ENCODE measurements at places on chromosomes 1 and 21.
A peak's percentile ranks its signal among the peaks of the same experiment; 100 is the strongest.

DNA sequence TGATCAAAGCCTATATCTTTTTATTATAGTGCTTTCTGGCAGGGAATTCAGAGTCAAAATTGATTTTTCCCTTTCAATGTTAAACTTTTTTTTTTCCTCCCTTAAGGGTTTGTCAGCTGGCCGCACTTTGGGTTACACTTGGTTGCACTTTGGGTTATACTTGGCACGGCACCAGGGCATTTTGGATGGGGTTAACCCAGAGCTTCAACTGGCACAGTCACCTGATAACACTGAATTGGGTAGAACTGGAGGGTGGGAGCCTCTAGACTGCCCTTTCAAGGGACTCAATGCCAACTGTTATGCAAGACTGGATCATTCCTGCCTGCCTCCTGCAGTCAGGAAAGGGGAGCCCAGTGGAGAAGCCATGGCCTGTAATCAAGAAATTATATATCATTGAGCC lies 211.5 kb downstream of the KCNJ6 start:
- no peak for DNase-seq

DNA sequence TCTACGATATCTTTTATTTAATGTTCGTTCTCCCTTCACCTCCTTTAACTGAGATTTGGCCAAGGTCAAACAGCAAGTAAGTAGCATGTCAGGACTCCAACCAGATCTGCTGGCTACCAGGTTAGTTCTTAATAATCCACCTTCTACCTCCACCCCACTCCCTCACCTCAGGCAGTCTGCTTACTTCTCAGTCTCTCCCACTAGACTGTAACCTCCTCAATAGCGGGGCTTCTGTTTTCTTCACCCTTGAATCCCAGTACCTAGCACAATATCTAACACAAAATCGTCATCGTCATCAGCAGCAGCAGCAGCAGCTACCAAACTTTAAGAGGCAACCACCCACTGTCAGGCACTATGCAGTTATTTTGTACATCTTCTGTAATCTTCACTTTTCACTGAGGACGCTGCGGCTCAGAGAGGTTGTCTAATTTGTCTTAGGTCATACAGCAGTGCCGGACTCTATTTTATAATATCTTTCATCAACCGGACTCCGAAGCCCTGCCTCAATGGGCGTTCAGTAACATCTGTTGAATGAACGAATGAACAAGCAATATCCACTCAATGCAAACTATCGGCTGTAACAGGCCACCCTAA lies 859 bp upstream of the MAGI3 start:
- DNase-seq = no peak

DNA sequence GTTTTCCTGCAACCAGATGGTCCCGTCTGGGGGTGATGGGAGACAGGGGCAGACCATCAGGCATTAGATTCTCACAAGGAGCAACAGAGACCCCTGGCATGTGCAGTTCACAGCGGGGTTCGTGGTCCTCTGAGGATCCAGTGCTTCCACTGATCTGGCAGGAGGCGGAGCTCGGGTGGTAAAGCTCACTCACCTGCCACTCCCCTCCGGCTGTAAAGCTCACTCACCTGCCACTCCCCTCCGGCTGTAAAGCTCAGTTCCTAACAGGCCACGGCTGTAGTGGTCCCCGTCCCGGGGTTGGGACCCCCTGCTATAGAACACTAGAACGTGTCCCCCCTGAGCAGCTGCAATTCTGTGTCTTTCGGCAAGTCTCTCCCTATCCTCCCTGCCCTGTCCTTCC lies 4.6 kb downstream of the KRTAP10-12 start:
- no peak for DNase-seq

DNA sequence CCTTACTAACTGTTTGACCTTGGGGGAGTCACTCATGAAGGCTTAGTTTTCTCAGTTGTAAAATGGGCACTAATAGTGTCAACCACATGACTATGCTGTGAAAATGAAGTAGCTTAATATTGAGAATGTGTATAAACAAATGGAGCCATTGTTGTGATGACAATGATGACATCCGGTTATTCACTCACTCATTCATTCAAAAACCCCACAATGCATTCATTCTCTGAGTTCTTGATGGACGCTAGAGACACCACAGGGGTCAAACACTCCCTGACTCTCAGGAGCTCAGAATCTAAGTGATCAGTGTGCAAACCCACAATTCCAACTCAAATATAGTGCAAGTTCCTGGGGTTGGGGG lies 138.9 kb downstream of the FOXD2 start:
- DNase-seq = no peak

DNA sequence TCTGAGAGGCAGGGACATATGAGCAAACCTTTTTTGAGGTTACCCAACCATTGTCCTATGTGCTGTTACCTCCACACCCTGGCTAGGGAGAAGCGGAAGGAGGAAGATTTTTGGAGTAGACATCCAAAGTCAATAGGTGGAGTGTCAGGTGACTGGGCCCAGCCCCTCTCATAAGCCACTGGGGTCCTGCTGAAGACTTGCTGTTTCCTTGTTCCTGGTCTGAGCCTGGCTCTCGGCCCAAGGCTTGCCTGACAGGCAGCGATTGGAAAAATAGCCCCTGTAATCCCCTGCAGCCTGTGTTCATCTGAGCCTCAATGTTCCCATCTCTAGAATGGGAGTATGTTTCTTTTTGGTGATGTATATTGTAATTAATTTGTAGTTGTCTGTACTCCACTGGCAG lies 6.9 kb upstream of the PIGR start:
- DNase-seq = no peak

DNA sequence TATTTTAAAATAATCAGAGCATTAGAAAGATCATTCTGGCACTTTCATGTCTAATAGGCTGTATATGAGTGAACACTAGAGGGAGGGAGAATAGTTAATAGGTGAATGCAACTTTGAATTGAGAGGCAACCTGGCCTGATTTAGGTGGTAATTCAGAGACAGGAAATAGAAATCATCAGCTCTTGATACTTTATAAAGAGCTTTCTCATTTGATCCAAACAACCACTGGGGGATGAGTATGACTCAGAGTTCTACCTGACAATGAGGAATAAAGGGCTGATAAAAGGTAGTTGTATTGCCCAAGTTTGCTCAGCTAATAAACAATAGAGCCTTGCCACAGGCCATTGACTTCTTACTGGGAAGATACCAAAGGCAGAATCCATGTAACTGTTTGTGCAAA lies 5.2 kb upstream of the FAM89A start:
- DNase-seq = no peak

DNA sequence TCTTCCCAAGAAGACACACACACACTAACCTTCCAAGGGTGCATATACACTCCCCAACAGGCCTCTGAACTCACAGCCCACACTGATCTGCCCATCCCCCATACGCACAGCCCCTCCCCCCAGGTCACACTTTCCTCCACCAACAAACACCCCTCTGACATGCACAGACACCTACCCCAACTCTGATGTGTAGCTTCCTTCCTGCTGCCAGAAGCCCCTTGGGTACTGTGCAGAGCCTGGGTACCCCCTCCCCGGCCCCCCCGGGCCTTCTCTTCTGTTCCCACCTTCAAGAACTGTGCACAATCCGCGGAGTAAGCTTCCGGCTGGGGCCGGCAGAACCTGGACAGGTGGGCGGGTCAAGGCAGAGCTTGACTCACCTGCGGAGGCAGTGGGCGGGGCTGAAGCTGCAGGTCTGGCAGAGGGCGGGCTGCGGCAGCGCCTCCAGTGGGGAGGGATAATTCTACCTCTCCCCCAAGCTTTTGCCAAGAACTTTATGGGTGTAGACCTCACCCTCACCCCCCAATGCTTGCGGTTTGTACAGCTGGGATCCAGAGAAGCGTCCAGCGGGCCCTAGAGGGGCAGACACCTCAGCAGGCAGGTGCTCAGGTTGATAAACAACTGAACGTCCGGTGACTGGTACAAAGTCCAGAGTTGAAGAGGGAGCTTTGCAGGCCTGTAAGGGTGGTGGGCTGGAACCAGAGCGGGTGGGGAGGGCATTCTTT lies at the start of gene C1orf210:
Gene C1orf210 (minus strand): TSS at position 313 of the 722 bp plus-strand sequence. CDS start 2,311 bp downstream, outside the sequence.
- DNase-seq = no peak

DNA sequence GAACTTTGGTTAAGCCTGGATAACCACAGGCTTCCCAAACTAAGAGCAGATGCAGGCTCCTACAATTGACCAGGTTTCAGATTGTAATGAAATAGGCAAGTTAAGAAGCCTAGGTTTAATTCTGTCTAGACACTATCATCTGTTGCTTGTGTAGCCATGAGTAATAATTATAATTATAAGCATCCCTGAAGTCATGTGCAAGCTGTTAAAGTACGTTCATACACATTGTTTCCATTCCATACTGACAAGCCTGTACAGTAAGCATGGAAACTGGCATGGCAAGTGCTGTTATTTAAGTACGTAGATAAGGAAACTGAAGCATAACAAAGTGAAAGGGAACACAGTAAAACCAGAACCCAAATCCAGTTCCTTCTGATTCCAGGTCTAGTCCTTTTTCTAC lies 557.2 kb upstream of the BEND5 start:
- no peak for DNase-seq

DNA sequence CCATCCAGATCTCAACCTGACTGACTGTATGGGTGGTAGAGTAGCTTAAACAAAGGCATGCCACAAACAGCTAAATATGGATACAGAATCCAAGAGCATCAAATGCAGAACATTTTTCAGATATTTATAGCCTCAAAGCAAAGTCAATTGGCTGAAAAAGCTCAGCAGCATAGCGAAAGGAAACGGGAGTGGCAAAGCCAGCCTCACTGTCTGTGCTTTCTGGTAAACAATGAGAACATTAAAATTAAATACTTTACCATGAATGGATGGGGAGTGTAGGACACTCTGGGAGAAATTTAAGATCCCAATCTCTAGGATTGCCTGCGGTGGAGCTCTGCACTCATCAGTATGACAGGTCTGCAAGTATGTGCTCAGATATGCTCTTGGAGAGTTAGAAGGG lies 4.4 kb downstream of the RASAL2 start:
- no peak for DNase-seq

- DNase-seq = no peak
Observed at GRCh38 chr21:31403596-31404333, 59.7 kb upstream of the TIAM1 start.

GRCh38 chr1:234593771-234594504 lies 16.0 kb downstream of the IRF2BP2 start:
- DNase-seq = no peak

DNA sequence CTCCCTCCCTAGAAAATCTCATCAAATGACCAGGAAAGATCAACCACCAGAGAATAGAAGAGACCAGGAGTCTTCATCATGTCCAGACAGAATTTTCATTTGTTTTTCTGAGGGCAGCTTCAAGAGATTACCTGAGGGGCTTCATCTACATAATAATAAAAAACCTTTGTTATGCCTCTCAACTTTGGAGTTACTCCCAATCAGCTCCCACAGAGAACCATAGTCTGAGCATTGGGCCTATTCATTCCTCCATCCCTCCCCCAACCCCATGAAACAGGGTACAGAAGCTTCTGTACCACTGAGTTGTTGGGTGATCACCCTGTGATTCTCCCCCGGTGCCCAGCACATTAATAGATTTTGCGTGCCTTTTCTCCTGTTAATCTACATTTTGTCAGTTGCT lies 53.3 kb upstream of the PRRC2C start:
- DNase-seq = no peak

GRCh38 chr1:174167265-174167803 lies 8.0 kb downstream of the RABGAP1L start:
- DNase-seq = no peak

DNA sequence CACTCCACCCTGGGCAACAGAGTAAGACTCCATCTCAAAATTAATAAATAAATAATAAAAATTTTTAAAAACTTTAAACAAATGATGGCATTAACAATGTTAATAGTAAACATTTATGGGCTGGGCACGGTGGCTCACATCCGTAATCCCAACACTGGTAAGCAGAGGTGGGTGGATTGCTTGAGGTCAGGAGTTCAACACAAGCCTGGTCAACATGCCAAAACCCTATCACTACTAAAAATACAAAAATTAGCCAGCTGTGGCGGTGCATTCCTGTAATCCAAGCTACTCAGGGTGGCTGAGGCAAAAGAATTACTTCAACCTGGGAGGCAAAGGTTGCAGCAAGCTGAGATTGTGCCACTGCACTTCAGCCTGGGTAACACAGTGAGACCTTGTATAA lies 9.0 kb upstream of the L1TD1 start:
- no peak for DNase-seq

- DNase-seq = no peak
Observed at GRCh38 chr1:112673592-112674439, 643 bp upstream of the MOV10 start.

- DNase-seq = no peak
Observed at GRCh38 chr1:30689901-30690645, 33.3 kb downstream of the MATN1 start.

GRCh38 chr1:207328004-207328403 lies 6.5 kb downstream of the CD55 start:
- no peak for DNase-seq

DNA sequence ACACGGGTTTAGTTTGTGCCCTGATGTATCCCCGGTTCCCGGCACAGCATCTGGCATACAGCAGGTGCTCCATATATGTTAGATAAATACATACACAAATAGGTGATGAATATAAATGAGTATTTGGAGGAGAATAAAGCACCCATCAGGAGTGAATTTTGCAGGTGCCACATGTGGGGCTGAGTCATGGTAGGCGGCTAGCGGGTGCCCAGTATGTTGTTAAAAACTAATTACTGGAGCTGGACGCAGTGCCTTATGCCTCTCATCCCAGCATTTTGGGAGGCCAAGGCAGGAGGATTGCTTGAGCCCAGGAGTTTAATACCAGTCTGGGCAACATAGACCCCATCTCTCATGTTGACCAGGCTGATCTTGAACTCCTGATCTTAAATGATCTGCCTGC lies 16.7 kb upstream of the WASF2 start:
- no peak for DNase-seq

DNA sequence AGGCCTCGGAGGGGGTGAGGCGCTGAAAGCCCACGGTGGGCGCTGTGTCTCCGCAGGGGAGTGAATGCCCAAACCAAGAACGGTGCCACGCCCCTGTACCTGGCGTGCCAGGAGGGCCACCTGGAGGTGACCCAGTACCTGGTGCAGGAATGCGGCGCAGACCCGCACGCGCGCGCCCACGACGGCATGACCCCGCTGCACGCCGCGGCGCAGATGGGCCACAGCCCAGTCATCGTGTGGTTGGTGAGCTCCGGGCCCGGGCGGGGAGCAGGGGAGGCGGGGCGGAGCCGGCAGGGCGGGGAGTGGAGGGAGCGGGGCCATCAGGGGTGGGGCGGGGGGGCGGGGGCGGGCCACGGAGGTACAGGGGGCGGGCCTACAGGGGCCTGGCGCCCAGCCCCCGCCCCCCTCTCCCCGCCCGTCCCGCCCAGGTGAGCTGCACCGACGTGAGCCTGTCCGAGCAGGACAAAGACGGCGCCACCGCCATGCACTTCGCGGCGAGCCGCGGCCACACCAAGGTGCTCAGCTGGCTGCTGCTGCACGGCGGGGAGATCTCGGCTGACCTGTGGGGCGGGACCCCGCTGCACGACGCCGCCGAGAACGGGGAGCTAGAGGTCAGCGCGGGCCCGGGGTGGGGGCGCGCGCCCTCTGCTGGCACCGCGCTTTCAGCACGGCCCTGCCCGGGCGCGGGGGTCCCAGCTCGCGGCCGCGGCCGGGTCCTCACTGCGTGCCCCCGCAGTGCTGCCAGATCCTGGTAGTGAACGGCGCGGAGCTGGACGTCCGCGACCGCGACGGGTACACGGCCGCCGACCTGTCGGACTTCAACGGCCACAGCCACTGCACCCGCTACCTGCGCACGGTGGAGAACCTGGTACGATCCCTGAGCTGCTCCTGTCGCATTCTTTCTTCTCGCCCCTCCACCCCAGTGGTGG lies 15.9 kb downstream of the ESPN start:
- DNase-seq = peak; percentile 53
